ENCODE measurements at places on chromosomes 4 and X. TPM values are rescaled to one million over a fixed set of nuclear protein-coding genes. Genes with fewer than 3 reads are reported as not detected.

- DNase-seq = no peak
Observed at GRCh38 chrX:20329435-20329834, 62.7 kb upstream of the RPS6KA3 start.

- DNase-seq = no peak
Observed at GRCh38 chr4:87211249-87211952, 9.0 kb downstream of the KLHL8 start.

AFP gene
- polyA plus RNA-seq = 776 TPM

TENM3 gene
- 17.8 TPM for polyA plus RNA-seq

CT83 gene
- polyA plus RNA-seq = not detected

PFKFB1 gene
- 0.41 TPM for polyA plus RNA-seq

XKRX gene
- polyA plus RNA-seq = 0.34 TPM

Data from right renal pelvis (tissue), 4 donors.